ENCODE measurements at places on chromosomes 12 and 14.

DNA sequence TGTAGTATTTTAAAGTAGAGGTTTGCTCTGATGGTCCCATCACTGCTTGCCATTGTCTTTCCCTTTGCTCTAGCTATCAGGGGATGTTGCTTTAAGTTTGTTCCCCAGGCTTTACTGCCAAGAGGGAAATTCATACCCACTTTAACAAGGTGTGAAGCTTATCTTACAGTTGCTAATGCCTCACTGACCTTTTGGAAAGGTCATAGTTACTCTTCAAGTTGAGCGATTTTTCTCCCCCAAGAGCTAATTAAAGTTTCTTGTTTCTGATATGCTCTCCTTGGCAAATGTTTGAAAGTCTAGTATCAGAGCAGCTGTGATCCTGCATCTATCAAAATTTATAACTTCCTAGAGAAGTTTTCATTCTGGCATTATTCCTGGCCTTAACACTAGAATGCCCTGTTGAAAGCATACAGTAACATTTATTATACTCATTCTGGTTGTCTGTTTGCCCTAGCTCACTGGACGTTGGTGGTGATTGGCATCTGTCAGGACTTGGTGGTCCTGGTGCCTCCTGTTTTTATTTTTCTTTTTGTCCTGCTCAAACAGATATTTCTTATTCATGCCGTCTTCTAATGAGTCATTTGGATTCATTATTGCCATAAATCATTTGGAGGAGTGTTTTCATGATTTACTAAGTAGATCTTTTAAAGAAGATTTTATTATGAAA is 8.1 kb downstream of the ATP2A2 start:
- DNase-seq = no peak

- peak; percentile 78 for DNase-seq
Measured at GRCh38 chr14:103546652-103547454, 15.6 kb downstream of the BAG5 start.

DNA sequence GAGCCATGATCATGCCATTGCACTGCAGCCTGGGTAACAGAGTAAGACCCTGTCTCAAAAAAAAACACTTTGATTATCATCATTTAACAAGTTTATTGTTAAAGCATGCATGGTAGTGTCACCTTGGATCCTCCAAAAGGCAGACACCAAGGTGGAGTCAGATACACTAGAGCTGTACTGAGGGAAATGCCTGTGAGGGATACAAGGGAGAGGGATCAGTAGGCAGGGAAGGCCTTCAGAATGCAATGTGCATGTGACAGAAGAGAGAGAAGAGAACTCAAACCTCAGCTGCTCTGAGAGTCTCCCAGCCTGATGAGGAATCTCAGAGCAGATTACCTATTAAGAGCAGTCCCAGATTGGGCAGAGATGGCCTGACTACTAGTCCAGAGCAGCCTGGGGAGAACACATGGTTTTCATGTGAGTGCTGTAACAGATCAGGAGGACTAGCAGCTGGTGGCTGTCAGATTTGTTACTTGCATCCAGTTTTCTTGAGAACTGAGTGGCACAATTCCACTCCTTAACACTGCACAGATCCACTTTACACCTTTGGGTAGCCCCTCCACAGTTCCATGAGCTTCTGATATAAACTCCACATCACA is 38.0 kb upstream of the A2ML1 start:
- no peak for DNase-seq

DNA sequence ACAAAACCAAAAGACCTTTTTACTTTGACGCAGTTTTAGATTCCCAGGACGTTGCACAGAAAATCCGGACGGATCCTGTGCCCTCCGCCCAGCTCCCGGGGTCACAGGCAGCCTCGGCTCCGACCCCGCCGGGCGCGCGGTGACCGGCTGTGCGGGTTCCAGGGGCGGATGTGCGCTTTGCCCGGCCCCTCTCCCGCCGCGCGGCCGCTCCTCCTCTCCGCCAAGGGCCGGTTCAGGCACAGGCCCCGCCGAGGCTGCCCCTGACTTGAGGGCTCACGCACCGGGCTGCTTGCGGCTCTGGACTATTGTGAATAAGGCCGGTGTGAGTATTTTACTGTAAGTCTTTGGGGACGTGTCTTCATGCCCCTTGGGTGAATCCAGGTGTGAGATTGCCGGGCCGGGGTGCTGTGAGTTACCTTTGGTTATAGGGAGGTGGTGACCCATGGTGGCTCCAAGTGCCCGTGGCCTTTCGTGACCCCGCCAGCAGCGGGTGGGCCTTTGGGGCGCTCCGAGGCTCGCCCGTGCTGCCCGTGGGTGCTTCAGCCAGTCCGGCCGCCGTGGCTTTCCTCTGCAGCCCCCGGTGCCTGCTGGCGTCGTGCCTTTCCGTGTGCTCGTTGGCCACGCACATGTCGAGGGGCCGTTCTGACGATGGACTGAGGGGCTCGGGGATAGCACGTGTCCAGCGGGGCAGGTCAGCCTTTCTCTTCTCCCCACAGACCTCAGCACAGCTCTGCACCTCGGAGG is 45.9 kb downstream of the NOC4L start:
- peak; percentile 21 for DNase-seq

DNA sequence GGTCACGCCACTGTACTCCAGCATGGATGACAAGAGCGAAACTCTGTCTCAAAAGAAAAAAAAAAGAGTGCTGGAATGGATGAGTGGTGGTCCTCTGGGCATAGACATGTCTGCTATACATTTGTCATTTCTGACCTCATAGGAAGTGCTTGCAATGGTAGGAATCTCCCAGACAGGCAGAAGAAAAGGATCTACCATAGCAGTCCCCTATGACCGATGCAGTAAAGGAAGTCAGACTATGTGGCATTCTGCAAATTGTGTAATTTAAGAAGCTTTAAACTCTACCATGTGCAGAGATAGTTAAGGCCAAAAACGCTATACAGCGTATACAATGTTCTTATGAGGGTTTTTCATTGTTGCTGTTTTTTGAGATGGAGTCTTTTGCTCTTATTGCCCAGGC is 24.7 kb upstream of the RAP1B start:
- DNase-seq = no peak

DNA sequence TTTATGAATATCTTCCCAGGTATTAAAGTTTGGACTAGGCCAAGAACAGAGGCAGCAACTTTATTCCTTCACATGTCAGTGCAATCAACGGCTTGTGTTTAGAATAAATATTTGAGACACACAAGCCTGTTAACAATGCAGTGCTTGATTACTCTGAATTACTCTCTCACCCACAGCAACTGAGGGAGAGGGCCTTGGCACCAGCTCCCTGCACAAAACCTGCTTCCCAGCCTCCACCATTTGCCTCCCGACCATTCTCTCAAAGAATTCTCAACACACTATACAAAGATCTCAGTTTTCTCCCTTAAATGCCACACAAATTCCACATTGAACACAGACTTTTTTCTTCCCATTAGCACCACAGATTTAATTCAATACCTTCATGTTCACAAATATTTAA is 77.0 kb downstream of the STON2 start:
- no peak for DNase-seq

All from neural crest cell (in vitro differentiated cells).